Activated T-helper 9 cell treated with anti-CD3 and anti-CD28 coated beads, Interleukin-2, amount 50 U/mL, for 16 hours (primary cell): ENCODE measurements at places on chromosomes 1 and 21.

DNA sequence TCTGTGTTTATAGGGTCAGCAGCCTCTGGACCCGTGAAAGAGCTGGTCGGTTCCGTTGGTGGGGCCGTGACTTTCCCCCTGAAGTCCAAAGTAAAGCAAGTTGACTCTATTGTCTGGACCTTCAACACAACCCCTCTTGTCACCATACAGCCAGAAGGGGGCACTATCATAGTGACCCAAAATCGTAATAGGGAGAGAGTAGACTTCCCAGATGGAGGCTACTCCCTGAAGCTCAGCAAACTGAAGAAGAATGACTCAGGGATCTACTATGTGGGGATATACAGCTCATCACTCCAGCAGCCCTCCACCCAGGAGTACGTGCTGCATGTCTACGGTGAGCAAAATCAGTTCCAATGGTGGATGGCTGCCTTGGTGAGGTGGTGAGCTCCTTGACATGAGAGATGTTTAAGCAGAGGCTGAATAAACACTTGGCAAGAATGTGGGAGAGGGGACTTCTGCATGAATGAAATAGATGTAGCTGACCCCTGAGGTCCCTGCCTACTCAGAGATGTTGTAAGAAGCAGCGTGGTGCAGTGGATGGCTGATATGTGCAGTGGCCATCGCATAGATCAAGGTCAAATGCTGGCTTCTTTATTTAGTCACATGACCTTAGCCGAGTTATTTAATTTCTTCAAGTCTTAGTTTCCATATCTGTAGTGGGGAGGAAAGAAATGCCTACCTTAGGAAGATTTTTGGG is 9.3 kb downstream of the SLAMF7 start:
- DNase-seq = no peak

- DNase-seq = no peak
These were observed 8.6 kb upstream of the LRRC8B start for GRCh38 chr1:89516055-89516454.

DNA sequence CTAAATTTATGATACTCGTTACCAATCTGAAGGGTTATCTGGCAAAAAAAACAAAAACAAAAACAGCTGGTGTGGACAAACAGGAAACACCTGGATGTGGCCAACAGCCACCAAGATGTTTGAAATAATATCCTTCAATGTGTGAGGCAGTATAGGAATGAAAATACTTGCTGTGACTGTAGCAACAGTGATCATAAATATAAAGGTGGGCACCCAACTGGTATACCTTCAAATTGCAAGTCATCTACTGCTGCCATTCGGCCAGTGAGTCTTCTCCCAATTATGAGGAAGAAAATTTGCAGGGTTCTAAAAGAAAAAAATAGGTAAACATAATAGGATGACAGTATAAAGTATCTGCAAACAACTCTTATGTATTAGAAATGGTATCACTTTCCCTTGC is 916 bp downstream of the YIPF1 start:
- no peak for DNase-seq

DNA sequence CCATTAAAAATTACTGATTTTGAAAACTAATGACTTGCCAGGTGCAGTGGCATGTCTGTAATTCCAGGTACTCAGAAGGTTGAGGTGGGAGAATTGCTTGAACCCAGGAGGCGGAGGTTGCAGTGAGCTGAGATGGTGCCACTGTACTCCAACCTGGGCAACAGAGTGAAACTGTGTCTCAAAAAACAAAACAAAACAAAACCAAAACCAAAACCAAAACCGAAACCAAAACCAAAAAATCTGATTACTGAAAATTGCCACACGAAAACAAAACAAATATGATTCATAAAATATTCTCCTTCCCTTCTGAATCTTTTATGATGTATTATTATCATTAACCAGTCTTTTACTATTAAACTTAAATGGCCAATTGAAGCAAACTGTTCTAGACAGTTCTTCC is 74.1 kb downstream of the SERINC2 start:
- no peak for DNase-seq

- no peak for DNase-seq
These were observed 32.5 kb upstream of the IVNS1ABP start for GRCh38 chr1:185349556-185349955.

DNA sequence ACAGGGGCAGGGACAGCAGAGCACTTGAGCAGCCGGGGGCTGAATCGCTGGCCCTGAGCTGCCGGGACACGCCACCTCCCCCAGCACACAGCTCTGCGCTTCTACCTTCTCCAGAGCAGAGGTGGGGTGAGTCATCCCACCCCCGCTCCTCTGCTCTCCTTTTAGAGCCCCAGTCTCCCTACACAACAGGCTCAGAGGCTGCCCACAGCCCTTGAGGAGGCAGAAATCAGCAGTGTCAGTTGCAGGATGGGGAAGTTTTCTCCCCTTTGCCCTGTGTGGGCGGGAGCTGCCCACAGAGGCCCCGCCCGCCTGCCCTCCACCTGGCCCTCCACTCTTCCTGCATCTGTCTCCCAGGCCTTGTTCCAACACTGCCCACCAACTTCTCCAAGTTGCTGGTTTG is 94.6 kb downstream of the STUM start:
- peak; percentile 57 for DNase-seq

- no peak for DNase-seq
These were observed 72.7 kb downstream of the IER5 start for GRCh38 chr1:181160998-181161870.

GRCh38 chr1:48930011-48930410 is 153.3 kb upstream of the BEND5 start:
- DNase-seq = no peak

DNA sequence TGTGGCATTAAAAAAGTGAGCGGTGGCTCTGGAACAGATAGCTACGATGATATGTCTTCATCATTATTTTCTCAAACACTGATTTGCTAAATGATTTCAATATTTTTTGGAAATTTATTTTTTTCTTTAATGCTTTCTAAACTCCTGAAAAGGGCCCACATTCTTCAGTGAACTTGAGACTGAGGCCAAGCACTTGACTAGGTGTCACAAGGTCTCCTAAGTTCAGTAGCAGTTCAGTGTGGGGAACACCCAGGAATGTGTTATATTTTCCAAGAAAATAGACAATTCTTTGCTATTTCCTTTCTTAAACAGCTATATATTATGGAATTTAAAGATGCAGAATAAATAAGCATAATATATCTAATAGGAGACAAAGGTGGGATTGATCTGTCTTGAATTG is 850.9 kb downstream of the USP25 start:
- DNase-seq = no peak

GRCh38 chr1:189697113-189697512 is 780.6 kb downstream of the BRINP3 start:
- no peak for DNase-seq
